ENCODE measurements at places on chromosomes 2 and 18. TPM values are rescaled to one million over a fixed set of nuclear protein-coding genes. Genes with fewer than 3 reads are reported as not detected.

The MCFD2 gene
- total RNA-seq = 63.4 TPM

The SERPINE2 gene
- total RNA-seq = 26.6 TPM

The GALNT14 gene
- not detected for total RNA-seq

The CENPA gene
- total RNA-seq = 3.9 TPM

The ASAP2 gene
- total RNA-seq = 14.7 TPM

The LIMS2 gene
- total RNA-seq = 162 TPM

The CCDC74B gene
- 0.87 TPM for total RNA-seq

The TCF23 gene
- not detected for total RNA-seq

The PDCD1 gene
- 0.48 TPM for total RNA-seq

The KIAA2012 gene
- total RNA-seq = not detected

The LAMA3 gene
- 2.9 TPM for total RNA-seq

The PDE1A gene
- 5.2 TPM for total RNA-seq

The CBLN2 gene
- total RNA-seq = not detected

The MAPK4 gene
- total RNA-seq = 25.5 TPM

The TUBB8B gene
- total RNA-seq = not detected

The CIB4 gene
- total RNA-seq = not detected

The ANKRD36C gene
- total RNA-seq = 5.8 TPM

The EVA1A gene
- 0.93 TPM for total RNA-seq

The ICOS gene
- not detected for total RNA-seq

The TUBA4B gene
- total RNA-seq = not detected

The RASGRP3 gene
- total RNA-seq = 57.5 TPM

The MYCN gene
- 1.2 TPM for total RNA-seq

The ARHGAP15 gene
- 3.3 TPM for total RNA-seq

The BARD1 gene
- total RNA-seq = 12.3 TPM

The QPCT gene
- 2.2 TPM for total RNA-seq
